ENCODE measurements at places on chromosomes 2 and 18. TPM values are rescaled to one million over a fixed set of nuclear protein-coding genes. Genes with fewer than 3 reads are reported as not detected.

Gene C1GALT1C1L
- 0.36 TPM for total RNA-seq

Gene NAT8
- not detected for total RNA-seq

Gene NOTO
- total RNA-seq, result not detected

Gene SPC25
- not detected for total RNA-seq

All from fibroblast of the aortic adventitia (primary cell).